ENCODE measurements at places on chromosomes 5 and 9.

GRCh38 chr9:69115621-69116020, 58.5 kb upstream of the TJP2 start:
- no peak for DNase-seq

DNA sequence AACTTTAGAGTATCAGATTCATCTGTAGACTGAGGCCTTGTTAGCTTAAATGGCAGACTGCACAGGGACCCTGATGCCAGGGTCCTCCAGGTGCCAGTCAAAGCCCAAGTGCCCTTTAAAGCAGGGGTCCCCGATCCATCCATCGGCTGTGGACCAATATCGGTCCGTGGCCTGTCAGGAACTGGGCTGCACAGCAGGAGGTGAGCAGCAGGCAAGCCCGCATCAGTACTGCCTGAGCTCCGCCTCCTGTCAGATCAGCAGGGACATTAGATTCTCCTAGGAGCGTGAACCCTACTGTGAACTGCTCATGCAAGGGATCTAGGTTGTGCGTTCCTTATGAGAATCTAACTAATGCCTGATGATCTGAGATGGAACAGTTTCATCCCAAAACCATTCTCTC, 403.4 kb downstream of the RAB3C start:
- DNase-seq, result no peak

GRCh38 chr9:21554813-21555212, 72.7 kb upstream of the IFNE start:
- DNase-seq, result no peak

GRCh38 chr5:56244627-56245026, 11.5 kb upstream of the ANKRD55 start:
- DNase-seq, result no peak

DNA sequence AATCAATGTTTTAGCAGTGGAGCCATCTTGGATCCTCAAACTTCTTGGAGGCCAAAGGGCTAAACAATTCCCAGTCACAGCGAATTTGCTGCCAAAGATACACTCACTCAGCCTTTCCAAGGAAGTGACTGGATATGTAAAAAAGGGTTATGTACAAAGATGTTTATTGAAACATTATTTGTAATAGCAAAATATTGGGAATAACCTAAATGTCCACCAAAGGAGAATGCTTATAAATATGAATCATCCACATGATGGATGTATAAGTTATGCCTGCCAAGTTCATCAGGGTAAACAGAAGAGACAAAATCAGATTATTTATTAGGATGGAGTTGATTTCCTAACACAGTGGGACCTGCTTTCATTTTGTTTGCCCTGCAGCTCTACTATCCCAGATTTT, 145.2 kb upstream of the ABCA1 start:
- no peak for DNase-seq

- DNase-seq, result no peak
These were observed 68.1 kb upstream of the ERCC6L2 start for GRCh38 chr9:95807326-95807947.

All from NCI-H2227 treated with DMSO at 0.1 percent for 48 hours (cell line).